ENCODE measurements at places on chromosomes 6 and 20.

DNA sequence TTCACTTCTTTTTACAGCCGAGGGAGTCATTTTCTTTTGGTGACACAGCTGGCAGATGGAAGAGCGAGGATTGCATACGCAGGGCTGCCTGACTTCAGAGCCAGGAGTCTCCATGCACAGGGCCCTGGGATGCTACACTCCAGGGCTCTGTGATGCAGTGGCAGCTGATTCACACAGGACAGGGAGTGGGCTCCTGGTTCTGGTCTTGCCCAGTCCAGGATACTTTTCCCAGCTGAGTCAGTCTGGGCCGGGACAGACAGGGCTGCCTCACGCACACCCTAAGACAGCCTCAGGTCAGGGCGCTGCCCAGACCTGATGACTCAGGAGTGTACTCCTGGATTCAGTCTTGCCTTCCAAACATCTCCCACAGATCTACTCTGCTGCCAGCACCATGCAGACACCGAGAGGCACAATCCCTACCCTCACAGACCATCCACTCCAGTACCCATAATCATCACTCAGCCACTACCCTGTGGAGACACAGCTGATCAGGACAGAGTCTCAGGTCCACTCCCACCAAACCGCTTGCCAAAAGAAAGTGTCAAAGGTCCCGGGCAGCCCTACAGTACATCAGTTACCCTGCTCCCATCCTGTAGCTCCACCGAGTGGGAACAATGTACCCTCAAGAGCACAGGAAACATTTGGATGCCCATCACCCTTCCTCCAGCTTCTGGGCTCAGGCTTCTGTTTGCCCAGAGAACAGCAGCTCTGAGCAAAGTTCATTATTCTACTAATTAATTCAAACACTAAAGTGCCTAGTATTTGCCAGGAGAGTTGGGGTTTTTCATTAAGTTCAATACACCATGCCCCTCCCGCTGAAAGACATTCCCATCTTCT is 11.5 kb downstream of the SDC4 start:
- peak; percentile 88 for DNase-seq

GRCh38 chr6:167392631-167393316 is 67.9 kb downstream of the TTLL2 start:
- no peak for DNase-seq

DNA sequence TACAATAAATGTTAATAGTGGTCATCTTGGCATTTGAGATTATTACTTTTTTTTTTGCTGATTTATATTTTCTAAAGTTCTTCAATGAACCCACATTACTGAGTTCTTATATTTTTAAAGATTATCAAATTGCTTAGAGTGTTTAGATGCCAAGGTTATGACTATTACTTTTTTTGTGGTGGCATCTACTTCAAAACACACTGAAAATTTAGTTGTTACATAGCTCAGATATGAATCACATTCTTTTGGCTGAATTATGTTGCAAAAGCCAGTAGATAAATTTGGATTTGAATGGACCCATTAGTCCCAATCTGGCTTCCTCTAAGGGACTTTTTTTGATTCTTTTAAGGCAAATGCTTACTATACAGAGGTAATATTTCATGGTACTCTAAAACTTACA is 8.9 kb downstream of the UTRN start:
- peak; percentile 88 for DNase-seq

DNA sequence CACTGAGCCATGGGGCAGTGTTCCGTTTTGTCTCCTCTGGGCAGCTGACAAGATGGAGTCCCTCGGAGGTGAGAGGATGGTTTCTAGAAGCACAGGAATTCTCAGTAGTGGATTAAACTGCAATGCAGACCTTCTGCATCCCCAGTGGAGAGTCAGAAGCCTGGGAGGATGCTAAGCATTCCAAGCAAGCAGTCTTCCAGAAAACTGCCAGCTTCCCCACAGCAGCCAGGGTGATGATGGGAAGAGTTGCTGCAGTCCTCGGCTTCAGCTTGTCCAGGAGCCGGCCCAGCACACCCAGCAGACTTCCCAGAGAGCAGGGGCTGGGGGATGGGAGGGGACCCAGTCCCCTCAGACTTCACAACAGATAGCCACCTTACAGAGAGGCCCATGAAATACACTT is 163.6 kb downstream of the LY86 start:
- DNase-seq, result peak; percentile 35

DNA sequence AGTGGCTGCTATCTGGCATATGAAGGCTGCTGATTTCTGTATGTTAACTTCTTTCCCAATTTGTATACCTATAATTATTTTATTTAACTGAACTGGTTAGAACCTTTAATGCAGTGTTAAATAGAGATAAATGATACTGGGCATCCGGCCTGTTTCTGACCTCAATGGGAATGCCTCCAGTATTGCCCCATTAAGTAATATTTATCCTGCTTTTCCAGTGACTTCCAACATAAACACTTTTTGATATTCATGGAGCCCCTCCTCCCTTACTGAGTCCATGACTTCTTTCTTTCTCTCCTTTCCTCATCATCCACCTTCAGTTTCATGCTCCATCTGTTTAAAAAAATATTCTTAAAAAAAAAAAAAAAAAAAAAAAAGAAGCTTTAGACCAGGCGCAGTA is 8.8 kb downstream of the TRIM27 start:
- DNase-seq, result no peak

DNA sequence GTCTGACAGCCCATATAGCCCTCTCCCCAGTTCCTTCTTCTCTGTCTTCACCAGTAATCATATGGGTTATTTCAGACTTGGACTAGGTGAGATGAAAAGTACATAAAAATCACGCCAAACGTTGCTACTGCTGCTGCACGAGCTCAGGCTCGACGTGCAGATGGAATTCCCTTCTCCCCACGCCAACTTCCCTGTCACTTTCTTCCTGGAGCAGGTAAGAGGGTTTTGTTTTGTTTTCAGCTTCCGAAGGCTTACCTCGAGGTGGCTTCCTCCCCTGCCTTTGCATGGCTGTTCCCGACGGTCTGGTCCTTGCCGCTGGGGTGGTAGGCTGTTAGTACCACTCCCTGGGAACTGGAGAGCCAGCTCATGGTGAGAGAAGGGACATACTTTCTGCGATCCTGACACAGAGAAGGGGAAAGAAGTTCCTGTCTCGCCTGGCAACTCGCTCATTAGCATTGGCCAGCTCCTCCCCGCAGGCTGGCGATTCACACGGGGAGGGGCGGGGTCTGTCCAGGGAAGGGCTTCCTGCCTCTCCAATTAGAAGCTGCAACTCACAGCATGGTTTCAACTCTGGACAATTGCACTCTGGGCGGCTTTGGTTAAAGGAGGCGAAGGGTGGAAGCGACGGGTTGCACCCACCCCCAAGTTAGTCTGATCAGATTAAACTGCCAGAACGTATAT is at the start of gene ARHGAP18:
ARHGAP18 (minus strand) TSS at position 409 of the 681 bp plus-strand sequence; CDS start at position 368, 41 bp downstream.
- peak; percentile 97 for DNase-seq

DNA sequence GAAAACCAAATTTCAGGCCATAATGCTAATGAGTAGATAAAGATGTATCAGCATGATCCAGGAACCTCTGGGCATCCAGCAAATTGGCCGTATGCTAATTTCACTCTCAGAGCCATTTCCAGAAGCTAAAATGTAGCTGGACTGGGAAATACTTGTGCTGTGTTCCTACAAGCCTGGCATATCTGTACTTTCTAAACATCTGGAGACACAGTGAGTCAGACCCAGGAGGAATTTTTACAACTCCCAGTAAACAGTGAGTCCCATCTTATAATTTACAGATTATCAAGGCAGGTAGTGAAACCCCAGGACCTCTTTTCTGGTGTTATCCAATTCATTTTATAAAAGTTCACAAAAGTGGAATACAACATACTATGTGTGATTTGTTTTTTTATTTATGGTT is 683.0 kb upstream of the ADGRB3 start:
- peak; percentile 43 for DNase-seq

- DNase-seq, result no peak
These were observed 30.3 kb upstream of the VEGFA start for GRCh38 chr6:43739642-43740091.

GRCh38 chr6:28615955-28616747 is 90.5 kb downstream of the GPX5 start:
- no peak for DNase-seq

DNA sequence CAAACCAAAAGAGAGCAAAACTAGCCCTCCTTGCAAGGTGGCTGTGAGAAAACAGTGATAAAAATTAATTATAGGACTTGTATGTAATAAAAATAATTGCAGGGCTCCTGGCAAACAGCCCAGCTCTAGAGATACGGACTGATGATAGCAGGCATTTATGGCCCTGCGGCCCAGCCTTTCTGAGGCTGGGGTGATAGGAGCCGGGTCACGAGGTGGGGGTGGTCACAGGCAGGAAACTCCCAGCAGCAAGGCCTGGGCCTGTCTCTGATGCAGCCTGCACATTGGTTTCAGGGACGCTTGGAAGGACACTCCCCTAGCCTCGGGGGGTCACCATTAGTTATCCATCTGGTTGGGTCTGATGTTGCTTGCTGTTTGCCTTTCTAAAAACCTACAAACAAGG is 18.7 kb upstream of the TTPAL start:
- no peak for DNase-seq

GRCh38 chr20:39676241-39676640 is 714.1 kb downstream of the DHX35 start:
- no peak for DNase-seq

DNA sequence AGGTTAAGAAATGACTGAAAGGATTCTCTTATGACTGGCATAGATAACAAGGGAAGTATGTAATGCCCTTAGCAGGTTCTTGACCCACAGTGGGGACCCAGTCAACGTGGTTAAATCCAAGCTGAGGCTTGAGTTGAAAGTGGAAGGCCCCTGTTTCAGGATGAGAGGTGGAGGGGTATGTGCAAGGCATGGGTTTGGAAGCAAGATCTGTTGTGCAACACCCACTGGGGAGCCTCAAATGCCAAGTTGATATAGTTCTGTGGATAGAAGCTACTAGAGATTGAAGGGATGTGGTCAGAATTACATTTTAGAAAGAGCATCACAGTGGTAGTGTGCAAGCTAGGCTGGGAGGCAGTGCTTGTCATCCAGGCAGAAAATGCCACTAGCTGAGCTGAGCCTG is 5.1 kb downstream of the PABPC1L start:
- no peak for DNase-seq

DNA sequence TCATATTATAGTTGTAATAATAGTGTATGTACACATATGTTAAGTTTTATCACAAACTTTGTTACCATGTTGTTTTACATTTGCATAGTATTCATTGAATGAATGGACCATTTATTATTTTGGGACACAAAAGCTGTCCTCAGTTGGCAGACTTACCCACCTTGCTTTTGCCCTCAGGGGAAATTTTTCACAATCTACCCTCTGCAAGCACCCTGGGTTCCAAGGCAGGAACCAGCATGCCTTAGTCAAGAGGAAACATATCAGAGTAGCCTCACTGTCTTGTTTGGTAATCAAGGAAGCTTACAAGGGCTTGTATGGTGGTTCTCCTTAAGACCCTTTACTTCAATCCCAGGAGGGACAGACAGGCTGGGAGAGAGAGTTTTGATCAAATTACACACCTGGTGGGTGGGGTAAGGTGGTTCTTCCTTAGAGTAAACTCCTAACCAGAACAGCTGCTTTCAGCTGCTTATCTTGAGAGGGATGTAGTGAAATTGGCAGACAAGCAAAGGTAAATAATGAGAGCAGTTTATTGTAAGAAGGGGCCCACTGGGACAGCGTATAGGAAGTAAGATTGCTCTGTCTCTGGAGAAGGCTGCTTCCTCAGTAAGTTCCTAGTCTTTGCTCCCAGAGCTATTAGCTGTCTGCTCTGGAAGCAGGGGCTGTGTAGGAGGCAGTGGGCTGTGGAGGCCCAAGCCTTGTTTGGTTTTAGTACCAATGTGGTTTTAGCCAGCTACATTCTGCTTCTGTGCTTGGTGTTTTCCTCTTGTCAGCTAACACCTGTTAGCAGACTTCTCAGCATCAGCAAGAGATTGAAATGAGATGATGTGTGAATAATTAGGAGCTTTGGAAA is 31.1 kb downstream of the BRPF3 start:
- no peak for DNase-seq

DNA sequence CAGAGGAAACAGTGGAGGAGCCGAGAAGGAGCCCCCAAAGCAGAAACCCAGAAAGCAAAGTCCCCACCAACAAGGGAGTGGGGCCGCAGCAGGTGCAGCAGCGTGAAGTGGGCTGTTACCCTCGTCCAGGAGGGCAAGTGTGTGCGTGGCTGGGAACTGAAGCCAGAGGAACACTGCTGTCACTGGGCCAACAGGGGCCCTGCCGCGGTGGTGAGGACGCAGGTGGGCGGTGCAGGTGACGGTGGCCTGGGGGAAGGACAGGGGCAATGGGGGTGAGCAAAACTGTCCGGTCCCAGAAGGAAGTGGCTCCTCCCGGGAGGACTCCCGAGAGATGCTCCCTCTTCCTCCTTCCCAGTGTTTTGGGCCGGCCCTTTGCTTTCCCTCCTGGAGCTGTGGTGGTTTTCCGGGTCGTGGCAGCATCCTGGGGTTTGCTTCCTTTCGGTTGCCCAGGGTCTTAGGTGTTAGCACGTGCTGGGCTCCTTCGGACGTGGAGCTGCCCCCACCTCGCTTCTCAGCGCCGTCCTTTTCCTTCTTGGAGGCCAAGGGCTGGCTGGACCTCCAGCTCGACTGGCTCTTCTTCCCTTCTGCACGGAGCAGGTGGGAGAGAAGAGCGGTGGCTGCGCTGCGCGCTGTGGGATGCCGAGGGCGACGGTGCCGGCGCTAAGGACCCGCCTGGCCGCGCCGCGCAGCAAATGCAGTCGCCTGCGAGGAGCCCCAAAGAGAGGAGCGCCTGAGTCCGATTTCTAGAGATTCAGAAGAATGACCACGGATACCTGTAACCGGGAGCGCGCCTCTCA is 62.7 kb upstream of the SLC2A12 start:
- DNase-seq, result no peak

DNA sequence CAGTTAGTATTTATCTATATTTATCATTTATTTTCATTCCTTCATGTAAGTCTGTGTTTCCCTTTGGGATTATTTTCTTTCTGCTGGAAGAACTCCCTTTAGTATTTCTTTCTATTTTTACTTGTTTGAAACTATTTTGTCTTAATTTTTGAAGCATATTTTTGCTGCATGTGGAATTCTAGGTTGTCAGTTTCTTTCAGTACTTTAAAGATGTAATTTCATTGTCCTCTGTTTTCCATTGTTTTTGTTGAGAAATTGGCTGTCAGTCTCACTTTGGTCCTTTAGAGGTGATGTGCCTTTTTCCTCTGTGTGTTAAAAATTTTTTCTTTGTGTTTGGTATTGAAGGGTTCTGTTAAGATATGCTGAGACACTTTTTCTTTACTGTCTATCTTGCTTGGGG is 17.1 kb downstream of the RNF182 start:
- DNase-seq, result no peak

DNA sequence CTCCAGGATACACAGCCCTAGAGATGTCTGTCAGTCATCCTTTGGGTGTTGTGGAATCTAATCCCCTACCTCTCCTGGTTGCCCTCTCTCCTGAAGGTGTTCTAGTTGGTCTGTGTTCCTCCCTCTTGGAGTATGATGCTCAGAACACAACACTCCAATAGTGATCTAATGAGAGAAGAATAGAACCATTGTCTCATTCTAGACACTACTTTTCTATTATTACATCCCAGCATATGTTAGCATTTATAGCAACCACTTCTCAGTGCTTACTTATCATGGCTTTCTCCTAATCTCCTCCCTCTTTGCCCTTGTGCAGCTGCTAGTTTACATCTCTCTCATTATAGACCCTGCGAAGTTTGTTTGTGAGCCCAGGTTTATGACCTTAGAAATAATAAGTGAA is 109.0 kb downstream of the UNC5CL start:
- DNase-seq, result no peak

Measured in iris pigment epithelial cell (primary cell).